ENCODE measurements at places on chromosomes 3 and 15. TPM values are rescaled to one million over a fixed set of nuclear protein-coding genes. Genes with fewer than 3 reads are reported as not detected.

The KNL1 gene
- total RNA-seq, result under 0.01 TPM

The RAB27A gene
- total RNA-seq, result 68.5 TPM

The RBP2 gene
- 0.89 TPM for total RNA-seq

The SLC12A8 gene
- 12.2 TPM for total RNA-seq

The CCDC9B gene
- 68.9 TPM for total RNA-seq

The MST1R gene
- 38.6 TPM for total RNA-seq

The A4GNT gene
- total RNA-seq, result not detected

Data from upper lobe of left lung (tissue), 6 donors.